Muscle of leg (tissue), 16 donors: ENCODE measurements at places on chromosomes 4 and X.

- no peak for DNase-seq
Observed at GRCh38 chr4:76943790-76944189, 5.8 kb upstream of the SEPTIN11 start.

GRCh38 chrX:45428831-45429230 is 228.2 kb upstream of the DIPK2B start:
- no peak for DNase-seq

DNA sequence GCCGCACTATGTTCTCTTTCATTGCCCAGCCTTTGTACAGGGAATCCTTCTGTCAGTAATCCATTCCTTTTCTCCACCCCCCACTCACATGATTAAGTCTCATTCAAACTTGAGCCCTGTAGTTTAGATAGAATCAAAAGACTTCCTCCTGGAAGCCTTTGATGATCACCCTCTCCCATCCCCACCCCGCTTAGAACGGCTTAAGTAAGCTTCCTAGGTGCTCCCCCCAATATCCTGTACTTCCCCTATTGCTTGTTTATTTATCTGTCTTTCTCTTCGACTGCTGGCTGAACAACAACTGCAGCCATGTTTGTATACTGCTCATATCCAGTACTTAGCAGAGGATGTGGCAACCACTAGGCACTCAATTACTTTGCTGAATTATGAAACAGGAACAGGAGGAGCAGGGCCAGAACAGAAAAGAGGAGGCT is 38.5 kb upstream of the GPC3 start:
- DNase-seq, result no peak

- DNase-seq, result no peak
Observed at GRCh38 chr4:44446801-44447562, 1.6 kb downstream of the KCTD8 start.

DNA sequence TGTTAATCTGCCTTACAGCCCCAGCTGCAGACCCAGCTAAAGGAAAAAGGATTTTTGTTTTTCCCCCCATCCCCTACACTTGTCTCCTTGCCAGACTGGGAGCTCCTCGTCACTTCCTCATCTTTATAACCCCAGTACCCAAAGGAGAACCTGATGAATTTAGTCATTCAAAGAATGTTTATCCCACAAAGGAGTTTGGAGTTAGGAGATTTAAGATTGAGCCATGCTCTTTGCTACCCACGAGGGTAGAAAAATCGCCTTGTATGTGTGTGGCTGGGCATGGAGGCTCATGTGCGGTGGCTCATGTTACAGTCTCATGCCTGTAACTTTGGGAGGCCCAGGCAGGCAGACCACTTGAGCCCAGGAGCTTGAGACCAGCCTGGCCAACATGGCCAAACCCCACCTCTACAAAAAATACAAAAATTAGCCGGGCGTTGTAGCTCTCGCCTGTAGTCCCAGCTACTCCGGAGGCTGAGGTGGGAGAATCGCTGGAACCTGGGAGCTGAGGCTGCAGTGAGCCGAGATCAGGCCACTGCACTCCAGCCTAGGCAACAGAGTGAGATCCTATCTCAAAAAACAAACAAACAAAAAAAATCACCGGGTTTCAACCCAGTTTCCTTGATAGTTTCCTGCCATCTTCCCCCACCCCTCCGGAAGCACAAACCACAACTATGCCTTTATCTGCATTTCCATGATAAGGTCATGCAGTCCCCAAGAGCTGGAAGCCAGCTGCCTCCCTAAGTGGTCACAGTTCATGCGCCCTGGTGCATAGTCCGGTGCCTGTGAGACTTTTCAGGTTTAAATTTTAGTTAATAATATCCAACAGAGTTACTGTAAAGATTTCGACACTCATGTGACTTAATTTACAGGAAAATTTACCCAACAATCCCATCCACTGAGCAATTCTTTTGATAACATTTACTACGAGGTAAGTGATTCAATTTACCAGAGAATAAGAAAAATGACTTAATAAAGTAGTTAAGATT is 1.5 kb downstream of the CFAP97 start:
- DNase-seq, result peak; percentile 60

DNA sequence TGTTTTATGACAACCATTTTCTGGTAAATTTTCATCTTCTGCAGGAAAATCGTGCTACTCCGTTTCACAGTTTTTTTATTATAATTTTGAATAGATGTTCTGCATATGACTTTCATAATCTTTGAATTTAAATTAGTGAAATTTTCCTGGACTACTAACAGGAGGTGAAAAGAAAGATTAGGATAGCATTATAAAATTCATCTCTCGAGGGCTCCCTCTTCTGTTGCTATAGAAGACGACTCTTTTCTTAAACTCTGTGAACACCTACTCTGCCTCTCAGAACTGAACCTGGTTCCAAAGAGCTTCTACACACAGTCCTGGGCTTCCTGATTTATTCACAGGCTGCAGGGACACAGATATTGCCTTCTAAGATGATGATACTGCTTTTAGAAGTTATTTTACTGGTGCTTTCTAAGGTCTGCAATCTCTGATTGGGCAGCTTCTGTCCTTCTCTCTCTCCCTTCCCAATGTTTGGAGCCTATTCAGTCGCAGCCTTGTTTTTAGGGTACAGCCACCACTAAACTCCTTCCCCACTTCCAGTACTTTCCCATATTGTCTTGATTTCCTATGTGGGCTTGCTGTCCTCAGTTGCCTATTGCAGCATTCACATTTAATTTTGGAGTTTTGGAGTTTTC is 10.1 kb upstream of the SAP30 start:
- peak; percentile 22 for DNase-seq

DNA sequence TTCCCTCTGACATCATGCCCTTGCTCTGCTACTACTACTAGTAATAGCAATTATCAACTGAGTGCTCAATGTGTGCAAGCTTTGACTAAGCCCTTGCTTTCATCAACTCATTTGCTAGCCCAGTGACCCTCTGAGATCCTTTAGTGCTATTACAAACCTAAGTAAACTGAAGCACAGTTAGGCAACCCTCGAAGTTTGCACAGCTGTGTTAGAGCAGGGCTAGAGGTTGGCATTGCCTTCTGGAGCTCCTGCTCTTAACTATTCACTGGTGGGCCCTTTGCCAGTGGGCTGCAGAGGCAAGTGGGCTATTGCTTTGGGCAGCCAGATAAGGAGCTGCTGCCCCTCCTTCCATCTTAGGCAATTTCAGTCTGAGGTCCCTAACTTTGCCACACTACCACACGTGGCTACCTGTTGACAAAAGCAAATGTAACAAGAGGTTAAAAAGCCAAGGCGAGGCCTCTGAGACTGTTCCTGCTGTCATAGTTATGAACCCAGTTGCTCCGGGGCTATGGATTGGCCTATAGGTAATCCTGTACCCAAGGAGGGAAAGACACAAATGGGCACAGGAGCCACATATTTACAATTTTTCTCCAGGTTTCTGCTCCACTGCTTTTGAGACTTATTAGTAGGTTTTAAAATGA is 41.5 kb upstream of the ANKRD50 start:
- DNase-seq, result no peak

DNA sequence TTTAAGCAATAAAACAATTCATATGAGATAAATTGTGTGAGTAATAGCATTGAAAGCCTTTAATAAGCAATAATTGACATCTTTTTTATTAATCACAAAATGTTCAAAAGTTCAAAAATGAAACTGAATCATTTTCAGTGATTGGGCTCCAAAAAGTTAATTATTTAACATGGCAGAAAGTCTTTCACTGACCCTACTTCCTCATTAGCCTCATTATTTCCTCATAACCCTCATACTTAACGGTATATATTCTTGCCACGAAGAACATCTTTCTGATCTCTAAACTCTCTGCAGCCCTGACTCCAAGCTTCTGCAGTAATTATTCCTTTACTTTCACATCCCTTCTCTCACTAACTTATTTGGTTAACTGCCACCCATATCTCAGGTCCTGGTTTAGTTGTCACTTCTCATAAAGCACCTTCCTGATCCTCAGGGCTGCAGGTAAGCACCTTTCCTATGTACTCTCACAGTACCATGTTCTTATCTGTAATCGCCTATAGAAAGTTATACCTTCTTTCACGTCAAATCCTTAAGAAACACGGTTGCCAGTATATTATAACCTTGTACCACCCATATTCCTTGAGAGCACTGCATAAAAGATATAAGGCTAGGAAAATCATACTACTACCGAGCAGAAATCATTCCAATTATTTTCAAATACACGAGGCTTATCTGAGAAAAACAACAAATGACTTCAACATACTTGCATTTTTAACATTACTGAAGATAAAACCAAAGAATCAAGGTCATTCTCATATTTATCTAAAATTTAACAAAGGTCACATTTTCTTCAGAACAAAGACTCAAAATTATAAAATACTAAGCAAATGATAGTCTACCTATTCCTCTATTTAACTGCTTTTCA is 72.2 kb downstream of the PPP3CA start:
- no peak for DNase-seq

GRCh38 chr4:72319601-72320021 is 249.4 kb downstream of the ADAMTS3 start:
- peak; percentile 38 for DNase-seq

- no peak for DNase-seq
Observed at GRCh38 chr4:188221090-188221489, 81.8 kb downstream of the TRIML1 start.

- DNase-seq, result peak; percentile 36
Observed at GRCh38 chr4:10589799-10590198, 94.8 kb downstream of the CLNK start.

- no peak for DNase-seq
Observed at GRCh38 chrX:115021121-115021520, 3.7 kb upstream of the IL13RA2 start.

GRCh38 chr4:123708902-123709301 is 312.3 kb downstream of the SPRY1 start:
- DNase-seq, result no peak

DNA sequence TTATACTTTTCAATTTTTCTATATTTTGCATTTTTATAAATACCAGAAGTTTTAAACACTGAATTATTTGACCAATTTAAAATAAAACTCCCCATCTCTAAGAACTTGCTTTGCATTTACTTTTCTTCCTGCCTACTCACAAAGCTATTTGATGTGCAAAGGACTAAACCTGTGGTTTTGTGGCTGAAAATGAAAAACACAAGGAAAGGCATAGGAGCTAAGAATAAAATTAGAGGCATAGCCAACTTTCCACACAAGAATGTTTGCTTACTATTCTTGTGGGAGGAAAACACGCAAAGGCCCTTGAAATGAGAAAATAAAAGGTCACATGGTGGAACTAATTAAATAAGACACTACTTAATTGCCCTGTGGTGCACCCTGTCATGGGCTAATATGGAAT is 221.2 kb downstream of the KLHL13 start:
- no peak for DNase-seq

DNA sequence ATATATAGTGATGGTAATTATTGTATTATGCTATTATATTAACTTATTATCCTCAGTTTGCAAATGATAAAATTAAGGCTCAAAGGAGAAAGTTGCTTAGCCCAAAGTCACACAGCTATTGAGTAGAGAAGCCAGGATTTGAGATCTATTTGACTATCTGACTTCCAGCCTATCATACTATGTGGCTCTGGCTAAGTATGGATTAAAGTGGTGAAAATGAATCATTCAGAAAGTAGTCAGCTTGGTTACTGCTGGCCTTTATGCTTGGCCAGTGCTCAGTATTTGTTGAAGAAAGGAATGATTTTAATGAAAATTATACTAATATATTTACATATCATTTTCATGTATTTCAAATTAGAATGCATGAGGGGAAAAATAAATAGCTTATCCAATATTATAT is 219.8 kb downstream of the SHROOM3 start:
- DNase-seq, result no peak

DNA sequence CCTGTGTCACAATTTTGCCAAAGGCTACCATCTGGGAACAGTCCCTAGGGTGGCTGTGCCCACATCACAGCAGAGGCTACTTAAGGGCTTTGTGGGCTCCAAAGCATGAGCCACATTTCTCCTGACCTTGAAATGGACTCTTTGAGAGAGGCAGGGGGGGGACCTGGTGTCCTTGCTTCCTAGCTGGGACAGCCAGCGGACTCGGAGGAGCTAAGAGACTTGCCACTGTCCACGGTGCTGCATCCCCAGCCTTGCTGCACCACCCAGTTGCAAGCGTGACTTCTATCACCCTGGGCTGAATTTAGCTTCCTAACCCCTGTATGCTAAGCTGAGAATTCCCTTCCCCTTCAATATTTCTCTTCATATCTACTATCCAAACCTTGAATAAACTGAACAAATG is 99.0 kb downstream of the PHKA2 start:
- peak; percentile 24 for DNase-seq

- no peak for DNase-seq
Observed at GRCh38 chr4:185902654-185903053, 90.7 kb upstream of the SORBS2 start.

- no peak for DNase-seq
Observed at GRCh38 chr4:3708611-3709010, 57.6 kb upstream of the ADRA2C start.

DNA sequence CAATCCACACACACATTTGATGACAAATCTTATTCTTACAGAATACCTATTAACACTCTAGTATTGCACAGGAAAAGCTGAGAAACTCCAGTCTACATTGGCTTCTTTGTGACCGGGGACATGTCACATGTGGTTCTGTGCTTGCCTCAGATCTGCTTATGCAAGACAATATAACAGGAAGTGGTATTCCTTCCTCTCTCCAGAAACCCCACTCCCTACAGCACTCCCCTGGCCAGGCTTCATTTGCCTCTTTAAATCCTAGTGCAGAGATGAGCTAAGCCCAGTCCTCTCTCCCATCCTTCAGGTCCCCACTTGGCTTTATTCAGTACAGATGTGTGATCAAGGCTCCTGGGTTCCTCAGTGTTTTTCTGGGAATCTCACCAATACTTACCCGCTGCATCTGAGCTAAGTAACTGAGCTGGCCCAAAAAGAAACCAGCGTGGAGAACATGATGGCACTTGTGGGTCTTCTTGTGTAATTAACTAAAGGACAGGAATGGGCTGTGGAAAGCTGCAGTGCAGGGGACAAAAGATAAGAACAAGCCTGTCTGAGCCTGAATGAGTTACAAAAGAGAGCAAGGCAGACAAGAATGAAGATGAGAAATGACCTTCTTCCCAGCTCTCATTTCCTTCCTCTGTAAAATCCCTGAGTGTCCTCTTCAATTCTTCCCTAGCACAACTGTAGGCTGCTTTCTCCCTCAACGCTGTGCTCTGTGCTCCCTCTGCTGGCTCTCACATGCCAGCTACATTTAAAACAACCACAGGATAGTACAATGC is 105.6 kb downstream of the HNRNPD start:
- peak; percentile 79 for DNase-seq

GRCh38 chr4:80153874-80154544 is 43.3 kb upstream of the PRDM8 start:
- peak; percentile 88 for DNase-seq

DNA sequence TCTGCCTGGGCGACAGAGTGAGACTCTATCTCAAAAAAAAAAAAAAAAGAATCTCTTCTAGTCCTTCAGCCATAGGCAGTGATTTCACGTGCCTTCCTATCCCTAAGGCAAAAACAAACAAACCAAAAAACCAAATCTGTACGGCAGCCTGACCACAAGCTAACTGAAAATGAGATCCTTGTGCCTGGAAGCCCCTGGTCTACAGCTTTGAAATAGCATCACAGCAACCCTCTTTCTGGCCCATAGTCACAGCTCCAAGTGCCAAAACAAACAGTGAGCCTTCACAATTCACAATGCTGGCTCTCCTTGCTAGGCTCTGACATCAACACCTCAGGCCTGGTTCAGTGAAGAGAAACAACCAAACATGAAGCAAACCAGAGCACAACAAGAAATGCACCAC is 46.1 kb downstream of the TMEM150C start:
- DNase-seq, result peak; percentile 55

GRCh38 chr4:2062808-2063524 is 3.8 kb downstream of the NAT8L start:
- DNase-seq, result no peak

- DNase-seq, result peak; percentile 35
Observed at GRCh38 chr4:76003035-76003434, 4.3 kb downstream of the CXCL9 start.

- no peak for DNase-seq
Observed at GRCh38 chr4:121485190-121485804, 104.5 kb upstream of the QRFPR start.
